ENCODE measurements at places on chromosomes 2 and 18. TPM values are rescaled to one million over a fixed set of nuclear protein-coding genes. Genes with fewer than 3 reads are reported as not detected.

TANK gene
- total RNA-seq, result 25.7 TPM

USP37 gene
- 27.0 TPM for total RNA-seq

ADRA2B gene
- total RNA-seq, result 0.79 TPM

CHRND gene
- total RNA-seq, result 5.8 TPM

GPBAR1 gene
- total RNA-seq, result 0.14 TPM

UGT1A6 gene
- total RNA-seq, result not detected

TANC1 gene
- 13.2 TPM for total RNA-seq

- peak; percentile 12 for DNase-seq
- H3K4me1 ChIP-seq, result peaks cover 13% of the 10 kb centered on the region
- H3K4me3 ChIP-seq, result peak within 1 kb of the TSS; percentile 74
- H3K27ac ChIP-seq, result no peak within 1 kb of the TSS
These were observed at the start of gene GALR1 for GRCh38 chr18:77249569-77250500. GALR1 (plus strand) TSS chr18:77249848; CDS start chr18:77250549, 701 bp downstream.

GRCh38 chr2:114550364-114550763, 107.9 kb downstream of the DPP10 start:
- H3K36me3 ChIP-seq, result no peaks in the 10 kb centered on the region
- H3K4me3 ChIP-seq, result no peak overlapping the region
- H3K4me1 ChIP-seq, result no peaks in the 10 kb centered on the region
- H3K27me3 ChIP-seq, result peaks cover 17% of the 10 kb centered on the region

GRCh38 chr2:181038796-181039195, 58.4 kb downstream of the UBE2E3 start:
- no peak for DNase-seq
- H3K36me3 ChIP-seq, result peaks cover 3% of the 10 kb centered on the region
- H3K4me3 ChIP-seq, result no peak overlapping the region
- H3K27ac ChIP-seq, result no peak overlapping the region
- H3K27me3 ChIP-seq, result no peaks in the 10 kb centered on the region

DNA sequence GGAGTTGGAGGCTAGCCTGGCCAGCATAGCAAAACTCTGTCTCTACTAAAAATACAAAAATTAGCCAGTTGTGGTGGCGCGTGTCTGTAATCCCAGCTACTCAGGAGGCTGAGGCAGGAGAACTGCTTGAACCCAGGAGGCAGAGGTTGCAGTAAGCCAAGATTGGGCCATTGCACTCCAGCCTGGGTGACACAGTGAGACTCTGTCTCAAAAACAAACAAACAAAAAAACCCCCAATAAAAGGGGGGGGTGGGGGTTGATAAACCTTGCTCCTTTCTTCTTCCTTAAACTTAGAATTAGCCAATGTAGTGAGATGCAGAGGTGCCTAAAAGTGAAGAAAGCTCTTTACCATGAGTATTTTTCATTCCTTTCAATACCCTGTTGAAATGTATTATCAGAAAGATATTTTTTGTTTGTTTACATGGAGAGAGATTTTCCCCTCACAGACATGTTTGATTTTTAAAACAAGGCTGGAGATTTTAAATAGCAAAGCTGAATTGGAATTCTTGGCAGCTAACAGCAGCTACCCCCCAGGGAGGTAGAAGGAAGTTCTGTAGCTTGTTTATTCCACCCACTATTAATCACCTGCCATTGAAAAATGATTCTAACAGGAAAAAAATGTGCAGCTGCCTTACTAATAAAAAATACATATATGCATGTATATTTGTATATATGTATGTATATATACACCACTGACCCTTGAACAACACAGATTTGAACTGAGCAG, 48.6 kb downstream of the GYPC start:
- H3K4me1 ChIP-seq, result peaks cover 17% of the 10 kb centered on the region
- no peak for DNase-seq
- peaks cover 9% of the 10 kb centered on the region for H3K36me3 ChIP-seq

- H3K4me1 ChIP-seq, result no peaks in the 10 kb centered on the region
- H3K27me3 ChIP-seq, result no peaks in the 10 kb centered on the region
- DNase-seq, result peak; percentile 81
- no peak overlapping the region for H3K4me3 ChIP-seq
- no peak overlapping the region for H3K27ac ChIP-seq
- H3K36me3 ChIP-seq, result no peaks in the 10 kb centered on the region
These were observed 45.1 kb upstream of the ACAA2 start for GRCh38 chr18:49858309-49859020.

GRCh38 chr2:45631319-45631718, 20.2 kb upstream of the PRKCE start:
- H3K4me1 ChIP-seq, result no peaks in the 10 kb centered on the region
- H3K36me3 ChIP-seq, result no peaks in the 10 kb centered on the region
- DNase-seq, result no peak
- no peak overlapping the region for H3K27ac ChIP-seq
- peaks cover 11% of the 10 kb centered on the region for H3K27me3 ChIP-seq
- no peak overlapping the region for H3K4me3 ChIP-seq

DNA sequence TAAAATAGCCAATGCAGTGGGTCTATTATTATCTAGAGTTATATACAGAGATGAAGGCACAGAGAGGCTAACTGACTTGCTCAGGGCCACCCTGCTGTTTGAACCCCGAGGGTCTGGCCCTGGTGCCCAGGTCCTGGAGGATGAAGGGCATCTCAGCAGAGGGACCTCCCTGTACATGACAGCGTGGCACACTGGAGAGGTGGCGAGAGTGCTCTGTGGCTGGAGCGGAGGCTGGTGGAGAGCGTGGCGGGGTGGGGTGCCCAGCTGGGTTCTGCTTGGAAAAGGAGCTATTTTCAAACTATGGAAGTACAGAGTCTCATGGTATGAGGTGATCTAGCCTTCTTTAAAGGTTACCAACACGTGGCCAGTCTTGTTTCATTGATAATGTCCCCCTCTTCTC, 35.8 kb downstream of the GREB1 start:
- H3K27ac ChIP-seq, result no peak overlapping the region
- H3K4me3 ChIP-seq, result no peak overlapping the region
- no peaks in the 10 kb centered on the region for H3K27me3 ChIP-seq
- H3K36me3 ChIP-seq, result peaks cover 6% of the 10 kb centered on the region
- no peak for DNase-seq
- H3K4me1 ChIP-seq, result peaks cover 28% of the 10 kb centered on the region

DNA sequence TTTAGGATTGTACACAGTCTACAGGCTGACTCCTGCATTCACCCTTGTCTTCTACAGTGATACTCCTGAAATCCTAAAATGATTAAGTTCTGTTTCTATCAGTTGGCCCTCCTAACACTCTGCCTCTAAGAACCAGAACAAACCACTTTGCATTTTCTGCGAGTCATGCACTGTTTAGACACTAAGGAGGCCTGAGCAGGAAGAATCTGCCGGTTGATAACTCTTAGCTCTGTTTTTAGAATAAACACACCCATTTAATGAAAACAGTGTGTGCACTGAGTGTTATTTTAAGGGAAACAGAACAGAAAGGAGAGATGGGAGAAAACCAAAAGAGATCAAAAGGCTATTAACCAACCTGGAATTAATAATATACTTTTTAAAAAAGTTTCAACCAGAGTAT, 22.9 kb upstream of the SSB start:
- H3K4me3 ChIP-seq, result no peak overlapping the region
- H3K27me3 ChIP-seq, result no peaks in the 10 kb centered on the region
- peaks cover 8% of the 10 kb centered on the region for H3K36me3 ChIP-seq

- no peaks in the 10 kb centered on the region for H3K27me3 ChIP-seq
- H3K36me3 ChIP-seq, result no peaks in the 10 kb centered on the region
- no peaks in the 10 kb centered on the region for H3K4me1 ChIP-seq
- H3K4me3 ChIP-seq, result no peak overlapping the region
These were observed 48.1 kb upstream of the SATB2 start for GRCh38 chr2:199505755-199506403.

GRCh38 chr2:241156971-241157441, 6.7 kb downstream of the PPP1R7 start:
- no peak overlapping the region for H3K27ac ChIP-seq
- DNase-seq, result no peak
- no peaks in the 10 kb centered on the region for H3K27me3 ChIP-seq
- no peaks in the 10 kb centered on the region for H3K36me3 ChIP-seq
- no peak overlapping the region for H3K4me3 ChIP-seq

DNA sequence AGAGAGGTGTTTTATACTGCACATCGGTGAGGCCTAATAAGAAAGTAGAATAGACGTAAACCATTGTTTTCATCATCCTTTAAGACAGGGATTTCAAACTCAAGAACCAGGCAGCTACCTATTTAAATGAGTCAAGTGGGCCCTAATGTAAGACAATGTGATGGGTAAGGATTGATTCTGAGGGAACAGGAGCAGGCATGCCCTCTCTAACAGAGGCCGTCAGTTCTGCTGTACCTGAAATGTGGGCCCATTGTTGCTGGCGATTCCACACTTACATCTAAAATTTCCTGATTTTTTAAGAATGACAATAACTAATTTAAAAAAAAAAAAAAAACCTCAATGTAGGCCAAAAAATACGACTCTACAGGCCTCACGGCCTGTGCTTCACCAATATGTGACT, 67.5 kb downstream of the ACSL3 start:
- DNase-seq, result no peak
- no peak overlapping the region for H3K4me3 ChIP-seq
- peaks cover 15% of the 10 kb centered on the region for H3K36me3 ChIP-seq
- no peaks in the 10 kb centered on the region for H3K27me3 ChIP-seq
- H3K27ac ChIP-seq, result no peak overlapping the region

DNA sequence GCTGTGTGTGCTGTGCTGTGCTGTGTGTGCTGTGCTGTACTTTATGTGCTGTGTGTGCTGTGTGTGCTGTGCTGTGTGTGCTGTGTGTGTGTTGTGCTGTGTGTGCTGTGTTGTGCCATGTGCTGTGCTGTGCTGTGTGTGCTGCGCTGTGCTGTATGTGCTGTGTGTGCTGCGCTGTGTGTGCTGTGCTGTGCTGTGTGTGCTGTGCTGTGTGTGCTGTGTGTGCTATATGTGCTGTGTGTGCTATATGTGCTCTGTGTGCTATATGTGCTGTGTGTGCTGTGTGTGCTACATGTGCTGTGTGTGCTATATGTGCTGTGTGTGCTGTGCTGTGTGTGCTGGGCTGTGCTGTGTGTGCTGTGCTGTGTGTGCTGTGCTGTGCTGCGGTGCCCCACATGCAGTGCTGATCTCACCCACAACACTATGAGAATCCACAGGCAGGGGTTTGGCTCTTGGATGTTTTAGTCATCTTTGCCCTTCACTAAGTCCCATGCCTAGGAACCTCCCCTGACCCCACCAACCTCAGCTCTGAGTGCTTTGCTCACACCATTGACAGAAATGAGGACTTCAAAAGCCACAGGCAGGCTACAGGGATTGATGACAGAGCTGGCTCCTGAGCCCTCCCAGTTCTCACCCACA, 30.5 kb upstream of the MAL start:
- H3K27ac ChIP-seq, result no peak overlapping the region
- no peaks in the 10 kb centered on the region for H3K36me3 ChIP-seq
- H3K27me3 ChIP-seq, result peaks cover 14% of the 10 kb centered on the region
- DNase-seq, result no peak
- no peak overlapping the region for H3K4me3 ChIP-seq
